Ureter (tissue), 1 donor: ENCODE measurements at places on chromosomes 2 and 18. TPM values are rescaled to one million over a fixed set of nuclear protein-coding genes. Genes with fewer than 3 reads are reported as not detected.

The AQP12B gene
- total RNA-seq, result not detected

The MARS2 gene
- 10.5 TPM for total RNA-seq

DNA sequence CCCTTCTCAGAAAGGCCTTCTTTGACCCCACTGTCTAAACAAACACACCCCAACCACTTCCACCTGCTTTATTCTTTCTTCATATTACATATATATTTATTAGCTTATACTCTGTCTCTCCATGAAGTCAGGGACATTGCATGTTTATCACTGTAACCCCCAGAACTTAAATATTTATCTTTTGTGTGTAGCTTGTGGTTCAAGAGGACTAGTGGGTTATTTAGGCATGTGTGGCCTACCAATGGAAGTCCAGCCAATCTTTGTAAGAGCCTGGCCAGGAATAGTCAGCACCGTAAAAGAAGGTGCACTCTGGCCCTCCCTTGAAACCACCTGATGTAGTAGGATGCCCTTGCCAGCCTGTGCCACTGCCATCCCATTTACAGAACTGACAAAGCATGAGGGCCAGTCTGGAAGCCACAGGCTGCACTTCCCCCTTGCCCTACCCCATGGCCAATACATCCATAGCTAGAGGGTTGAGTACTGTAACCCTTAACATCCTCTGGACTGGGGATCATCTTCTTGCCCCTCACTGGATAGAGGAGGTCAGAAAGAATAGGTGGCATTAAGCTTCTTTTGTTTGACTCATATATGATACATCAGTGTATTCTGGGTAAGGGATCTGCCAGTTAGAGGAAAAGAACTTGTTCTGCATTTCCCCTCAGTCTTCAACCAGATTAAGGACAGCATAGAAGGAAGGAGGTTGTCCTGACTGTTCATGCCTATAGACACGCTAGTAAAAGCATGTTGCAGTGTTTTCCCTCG lies 4.9 kb downstream of the NEMP2 start:
- DNase-seq, result no peak

DNA sequence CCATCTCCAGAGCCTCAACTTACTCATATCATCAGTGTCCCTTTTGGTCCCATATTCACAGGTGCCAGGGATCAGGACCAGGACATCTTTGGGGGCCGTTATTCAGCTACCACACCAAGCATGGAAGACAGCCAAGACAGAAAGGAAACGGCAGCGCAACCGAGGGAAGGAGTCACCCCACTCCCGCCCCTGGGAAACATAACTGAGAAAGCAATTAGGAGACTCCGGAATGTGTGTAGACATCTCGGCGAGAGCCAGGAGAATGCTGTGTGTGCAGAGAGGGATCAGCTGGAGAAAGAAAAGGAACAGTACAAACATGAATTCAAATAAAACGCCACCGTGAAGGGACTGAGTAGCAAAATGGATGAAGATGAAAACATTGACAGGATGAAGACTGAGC lies 13.4 kb upstream of the BOK start:
- DNase-seq, result no peak

GRCh38 chr18:76604935-76605240 lies 109.8 kb upstream of the ZNF516 start:
- no peak for DNase-seq

DNA sequence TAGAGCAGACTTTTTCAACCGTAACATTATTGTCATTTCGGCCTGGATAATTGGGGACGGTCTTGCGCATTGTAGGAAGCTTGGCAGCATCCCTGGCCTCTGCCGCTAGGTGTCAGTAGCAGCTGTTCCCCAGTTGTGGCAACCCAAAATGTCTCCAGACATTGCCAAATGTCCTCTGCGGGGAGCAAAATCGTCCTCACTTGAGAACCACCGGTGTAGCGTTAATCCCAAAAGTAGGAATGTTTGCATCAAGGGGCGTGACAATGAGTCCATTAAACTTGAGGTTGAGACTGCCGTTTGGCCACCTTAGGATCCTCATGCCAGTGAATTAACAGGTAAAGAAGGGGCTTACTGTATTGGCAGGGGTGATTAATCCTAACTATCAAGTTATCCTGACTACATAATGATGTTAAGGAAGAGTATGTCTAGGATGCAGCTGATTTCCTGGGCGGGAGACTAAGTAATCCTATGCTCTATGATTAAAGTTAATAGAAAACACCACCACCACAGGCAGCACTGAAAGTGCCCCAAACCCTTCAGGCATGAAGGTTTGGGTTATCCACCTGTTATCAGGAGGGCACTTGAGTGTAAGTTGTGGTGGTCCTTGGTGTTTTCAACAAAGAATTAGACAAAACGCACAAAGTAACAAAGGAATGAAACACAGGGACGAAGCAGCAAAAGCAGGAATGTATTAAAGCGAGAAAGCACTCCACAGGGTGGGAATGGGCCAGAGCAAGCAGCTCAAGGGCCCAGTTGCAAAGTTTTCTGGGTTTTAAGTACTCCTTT lies 4.9 kb upstream of the ZC3H8 start:
- peak; percentile 86 for DNase-seq

DNA sequence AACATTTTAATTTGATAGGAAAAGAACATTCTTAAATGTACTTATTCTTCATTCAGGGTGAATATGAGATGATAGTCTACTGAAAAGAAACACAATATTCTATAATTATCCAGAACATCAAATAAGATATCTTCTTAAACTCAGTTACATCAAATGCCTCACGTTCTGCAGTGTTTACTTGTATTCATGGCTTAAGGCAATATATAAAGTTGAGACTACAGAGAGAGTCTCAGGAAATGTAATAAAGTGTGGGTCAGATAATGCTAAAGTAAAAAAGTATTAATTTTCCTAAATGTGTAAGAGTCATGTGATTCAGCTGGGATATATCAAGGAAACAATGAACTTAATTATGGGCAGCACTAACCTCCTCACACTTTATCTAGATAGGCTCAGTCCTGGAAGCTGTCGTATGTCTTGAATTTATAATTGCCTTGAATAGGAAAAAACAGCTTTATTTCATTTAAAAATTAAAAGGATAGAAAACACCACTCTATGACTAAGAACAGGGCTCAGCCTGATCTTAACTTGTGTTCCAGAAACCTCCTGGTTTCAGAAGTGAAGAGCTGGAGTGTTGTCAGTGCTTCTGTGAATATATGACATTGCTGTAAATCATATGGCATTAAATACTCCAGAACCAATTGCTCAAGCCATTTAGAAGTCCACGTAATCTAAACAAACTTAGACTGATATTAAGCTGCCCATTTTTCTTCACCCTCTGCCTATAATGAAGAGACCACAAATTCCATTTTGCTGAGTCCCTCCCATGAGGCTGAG lies 240.2 kb downstream of the FSIP2 start:
- DNase-seq, result no peak

DNA sequence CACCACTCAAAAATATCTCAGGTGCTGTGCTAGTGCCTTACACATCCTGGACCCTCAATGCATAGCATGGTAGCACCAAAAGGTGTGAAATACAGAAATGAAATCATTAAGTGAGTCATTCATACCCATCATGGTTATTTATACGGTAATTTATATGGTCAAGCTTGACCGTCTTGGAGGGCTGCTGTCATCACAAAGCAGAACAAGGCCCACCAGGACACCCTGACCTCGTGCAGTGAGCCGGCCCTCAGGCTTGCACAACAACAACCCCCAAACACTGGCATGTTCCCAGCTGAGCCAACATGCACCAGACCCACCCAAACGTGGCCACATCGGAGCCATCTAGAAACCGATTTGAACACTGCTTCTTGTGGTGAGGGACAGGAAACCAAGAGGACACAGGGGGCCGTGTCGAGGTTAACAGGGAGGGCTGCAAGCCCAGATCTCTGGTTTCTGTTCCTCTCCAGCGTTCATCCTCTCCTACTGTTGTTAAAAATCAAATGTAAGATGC lies 378.5 kb upstream of the ID2 start:
- DNase-seq, result peak; percentile 67

DNA sequence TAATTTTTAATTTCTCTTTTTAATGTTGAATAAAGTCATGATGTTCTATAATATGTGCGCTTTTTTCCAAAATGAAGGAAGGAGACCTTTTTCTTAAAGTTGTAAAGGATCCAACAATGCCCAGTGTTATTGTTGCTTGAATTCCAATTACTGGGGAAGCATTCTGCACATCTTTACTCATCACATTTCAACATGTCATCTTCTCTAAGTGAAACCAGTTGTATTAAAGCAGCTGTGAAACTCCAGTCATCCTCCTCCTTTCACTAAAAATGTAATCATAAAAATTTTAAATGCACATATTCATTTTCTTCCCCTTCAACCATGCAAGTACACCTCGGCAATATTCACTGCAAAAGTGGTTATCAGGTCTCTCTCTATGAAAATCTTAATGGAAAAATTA lies 722.7 kb downstream of the TSN start:
- no peak for DNase-seq
